AG10803 (cell line): ENCODE measurements at places on chromosomes 1 and 21.

DNA sequence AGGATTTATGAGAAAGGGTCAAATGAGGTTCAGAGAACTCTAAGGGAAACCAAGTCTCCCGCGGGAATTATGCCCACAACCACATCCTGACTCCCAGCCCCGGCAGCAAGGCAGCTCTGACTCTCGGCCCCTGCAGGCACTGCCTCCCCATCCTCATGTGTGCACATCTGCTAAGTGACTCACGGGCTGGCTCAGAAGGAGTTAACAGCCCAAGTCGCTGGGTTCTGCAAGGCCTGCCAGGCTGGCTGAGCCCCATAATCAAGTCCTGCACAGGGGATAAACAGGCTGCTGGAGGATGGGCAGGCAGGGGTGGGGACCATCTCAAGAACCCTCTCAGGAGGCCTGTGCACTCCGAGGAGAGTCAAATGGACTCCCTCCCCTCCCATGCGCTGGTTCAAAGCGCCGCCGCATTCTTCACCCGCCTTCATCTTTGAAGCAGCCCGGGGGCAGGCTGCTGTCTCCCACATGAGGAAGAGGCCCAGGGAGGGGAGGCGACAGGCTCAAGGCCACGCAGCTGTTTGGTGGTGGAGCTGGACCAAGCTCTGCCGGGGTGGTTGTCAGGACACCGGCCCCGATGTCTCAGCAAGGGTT lies 344.3 kb downstream of the MATN1 start:
- DNase-seq: peak; percentile 95

- peak; percentile 71 for DNase-seq
Measured at GRCh38 chr1:70143048-70143659, 62.2 kb downstream of the LRRC40 start.

- DNase-seq: no peak
Measured at GRCh38 chr1:172882791-172883386, 167.9 kb downstream of the TNFSF18 start.

GRCh38 chr1:119701659-119702058 lies 10.1 kb upstream of the PHGDH start:
- no peak for DNase-seq

- no peak for DNase-seq
Measured at GRCh38 chr21:20998456-20998789, 214 bp downstream of the NCAM2 start.

DNA sequence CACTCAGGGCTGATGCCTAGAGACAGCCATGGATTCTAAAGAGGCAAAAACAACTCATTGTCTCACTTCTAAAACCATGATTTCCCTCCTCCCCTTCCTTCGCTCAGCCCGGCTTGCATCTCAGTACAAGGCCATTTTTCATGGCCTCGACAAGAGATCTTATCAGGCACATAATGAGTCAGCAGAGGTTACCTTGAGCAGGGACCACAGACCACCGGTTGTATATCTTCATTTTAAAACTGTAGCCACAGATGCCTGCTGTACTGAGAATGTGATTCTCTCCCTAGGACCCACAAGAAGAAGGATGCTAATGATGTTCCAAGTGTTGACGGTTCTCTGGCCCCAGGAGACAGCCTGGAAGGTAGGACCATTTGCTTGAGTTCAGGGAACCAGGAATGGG lies 331.9 kb downstream of the AJAP1 start:
- no peak for DNase-seq

- DNase-seq: no peak
Measured at GRCh38 chr21:42404539-42404938, 837 bp downstream of the UBASH3A start.

DNA sequence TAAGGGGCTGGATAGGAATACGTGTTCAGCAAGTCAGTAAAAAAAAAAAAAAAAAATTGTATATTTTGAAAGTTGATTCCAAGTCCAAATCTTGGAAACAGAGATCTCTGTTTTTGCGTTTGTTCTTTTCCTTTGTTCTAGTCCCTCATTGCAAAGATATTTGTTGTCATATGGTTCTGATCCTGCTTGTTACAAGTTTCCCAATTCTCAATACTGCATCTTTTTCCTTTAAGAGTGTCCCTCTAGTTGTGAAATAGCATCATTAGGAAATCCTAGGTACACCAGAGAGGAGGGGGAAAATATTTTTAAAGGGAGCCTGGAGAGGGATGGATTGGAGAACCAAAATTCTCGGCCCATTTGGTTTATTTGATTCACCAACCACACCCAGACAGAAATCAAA lies 152.2 kb upstream of the C1orf105 start:
- DNase-seq: peak; percentile 77

GRCh38 chr1:157090771-157091170 lies 8.8 kb downstream of the ETV3L start:
- no peak for DNase-seq

DNA sequence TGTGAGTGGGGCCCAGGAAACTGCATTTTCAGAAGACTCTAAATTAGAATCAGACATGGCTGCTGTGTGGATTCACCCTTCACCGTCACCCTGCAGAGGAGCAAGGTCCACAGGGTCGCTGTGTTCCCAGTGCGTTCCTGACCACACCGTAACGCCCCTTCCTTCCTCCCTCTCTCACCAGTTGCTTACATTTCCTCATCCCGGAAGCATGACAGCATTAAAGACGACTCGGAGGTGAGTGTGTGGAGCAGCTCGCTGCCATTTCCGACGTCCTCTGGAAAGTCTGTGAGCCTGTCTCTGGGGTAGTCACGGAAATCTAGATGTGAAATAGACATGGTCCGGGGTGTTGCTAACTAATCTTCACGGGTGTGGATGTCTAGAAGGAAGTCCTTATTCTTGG lies 45.9 kb downstream of the FAAP20 start:
- no peak for DNase-seq

DNA sequence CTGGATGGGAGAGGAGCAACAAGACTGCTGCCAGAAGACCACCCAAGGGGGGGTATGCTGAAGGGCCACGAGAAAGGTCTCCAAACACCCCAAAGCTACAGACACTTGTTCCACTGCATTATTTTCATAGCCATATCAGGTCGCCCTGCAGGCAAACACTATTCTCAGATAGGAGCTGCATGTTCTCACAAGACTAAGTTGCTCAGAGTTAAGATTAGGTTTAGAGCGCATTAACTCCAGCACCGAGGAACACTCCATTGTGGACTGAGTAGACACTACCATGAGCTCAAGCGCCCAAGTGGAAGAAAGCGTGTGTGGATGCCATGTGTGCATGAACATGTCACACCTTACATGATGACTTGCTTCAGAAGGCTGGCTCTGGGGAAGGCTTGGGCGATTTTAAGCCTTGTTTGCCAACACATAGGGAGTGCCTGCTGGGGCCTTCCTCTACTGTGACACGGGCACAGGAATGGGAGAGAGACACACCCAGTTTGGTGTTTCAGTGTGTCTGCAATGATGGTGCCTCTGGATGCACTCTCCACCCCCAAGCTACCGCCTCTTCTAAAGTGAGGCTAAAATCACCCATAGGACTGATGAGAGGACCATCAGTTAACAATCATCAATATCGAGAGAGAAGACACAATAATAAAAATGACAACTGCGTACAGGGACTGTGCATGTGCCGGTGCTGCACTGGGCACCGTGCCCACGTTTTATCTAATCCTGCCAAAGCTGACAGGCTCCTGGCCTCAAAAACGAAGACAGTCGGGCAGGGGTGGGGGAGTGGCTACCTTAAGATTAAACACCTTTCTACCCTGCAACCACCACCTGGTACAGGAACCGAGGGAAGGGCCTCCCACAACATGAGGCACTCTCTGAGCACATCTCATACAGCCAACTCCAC lies 34.9 kb downstream of the SSBP3 start:
- no peak for DNase-seq

GRCh38 chr1:39538531-39539251 lies 37.9 kb downstream of the PABPC4 start:
- DNase-seq: no peak

GRCh38 chr1:3677484-3677883 lies 25.2 kb downstream of the TP73 start:
- DNase-seq: no peak

GRCh38 chr1:225477296-225477911 lies 49.6 kb upstream of the LBR start:
- DNase-seq: no peak

DNA sequence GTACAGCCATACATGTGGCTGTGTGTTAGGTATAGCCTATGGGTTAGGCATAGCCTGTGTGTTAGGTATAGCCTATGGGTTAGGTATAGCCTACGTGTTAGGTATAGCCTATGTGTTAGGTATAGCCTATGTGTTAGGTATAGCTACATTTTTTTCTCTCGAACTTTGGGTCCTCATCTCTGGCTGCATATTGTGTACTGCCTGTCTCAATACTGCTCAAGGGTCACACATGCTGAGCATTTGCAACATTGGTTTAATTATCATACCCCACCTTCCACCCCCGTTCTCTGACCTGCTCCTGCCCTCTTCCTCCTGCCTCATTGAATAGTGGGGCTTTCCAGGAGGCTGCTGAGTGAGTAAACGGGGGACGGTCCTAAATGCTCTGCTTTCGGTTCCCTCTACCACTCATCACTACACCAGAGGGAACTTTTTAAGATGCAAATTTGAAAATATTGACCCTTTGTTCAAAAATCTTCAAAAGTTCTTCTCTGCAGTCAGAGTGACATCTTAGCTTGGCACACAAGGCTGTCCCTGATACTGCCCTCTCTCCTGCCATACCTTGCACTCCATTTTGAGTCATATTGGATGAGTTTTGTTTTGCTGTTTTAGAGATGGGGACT lies 17.8 kb downstream of the OR2B11 start:
- DNase-seq: no peak

DNA sequence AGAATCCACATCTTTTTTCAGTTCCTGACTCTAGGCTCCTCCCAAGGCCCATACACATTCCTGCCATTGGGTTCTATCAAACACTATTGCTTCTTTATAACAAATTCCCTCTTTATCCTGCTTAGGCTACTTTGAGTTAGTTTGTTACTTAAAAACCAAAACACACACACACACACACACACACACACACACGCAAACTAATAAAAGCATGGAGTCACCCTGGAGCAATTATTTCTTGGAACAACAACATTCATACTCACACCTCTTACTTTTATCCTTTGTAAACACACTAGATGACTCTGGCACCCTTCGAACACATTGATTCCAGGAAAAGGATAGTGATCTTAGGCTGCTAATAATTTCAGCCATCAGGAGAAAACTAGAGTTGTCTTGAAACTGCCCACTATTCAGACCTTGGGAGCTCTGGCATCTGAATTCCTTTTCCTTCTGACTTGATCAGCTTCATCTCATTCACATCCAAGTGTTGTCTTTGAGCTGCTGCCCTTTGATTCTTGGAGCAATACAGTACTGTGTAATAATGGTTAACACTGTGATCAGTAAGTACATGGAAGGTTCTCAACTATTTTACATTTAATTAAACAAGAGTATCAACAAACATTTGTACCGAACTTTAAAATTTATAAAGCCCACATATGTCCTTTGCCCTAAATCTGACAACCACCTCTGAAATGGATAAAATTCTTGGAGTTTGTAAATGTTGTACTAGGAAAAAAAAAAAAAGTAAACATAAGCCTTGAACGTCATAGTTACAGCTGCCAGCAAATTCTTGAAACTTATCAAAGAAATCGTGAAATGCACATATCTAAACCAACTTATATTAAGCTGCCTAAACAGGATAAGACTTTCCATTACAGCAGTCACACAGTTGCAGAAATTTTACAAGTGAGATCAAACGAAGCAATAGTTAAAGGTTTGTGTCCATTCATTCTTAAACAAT lies 2.8 kb upstream of the SEC22B start:
- DNase-seq: peak; percentile 71

DNA sequence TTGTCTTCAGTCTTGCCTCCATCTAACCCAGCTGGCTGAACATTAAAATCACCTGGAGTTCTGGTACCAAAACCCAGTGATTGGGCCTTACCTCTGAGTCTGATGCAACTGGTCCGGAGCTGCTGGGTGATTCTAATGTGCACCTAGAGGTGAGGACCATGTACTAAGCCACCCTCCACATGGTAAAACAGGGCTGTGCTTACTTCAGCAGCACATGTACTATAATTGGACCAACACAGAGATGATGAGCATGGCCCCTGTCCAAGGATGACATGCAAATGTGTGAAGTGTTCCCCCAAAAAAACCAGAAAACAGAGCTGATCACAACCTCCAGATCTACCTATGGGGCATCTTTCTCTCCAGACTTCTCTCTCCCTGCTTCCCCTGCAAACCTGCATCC lies 37.0 kb downstream of the ELK4 start:
- DNase-seq: no peak

DNA sequence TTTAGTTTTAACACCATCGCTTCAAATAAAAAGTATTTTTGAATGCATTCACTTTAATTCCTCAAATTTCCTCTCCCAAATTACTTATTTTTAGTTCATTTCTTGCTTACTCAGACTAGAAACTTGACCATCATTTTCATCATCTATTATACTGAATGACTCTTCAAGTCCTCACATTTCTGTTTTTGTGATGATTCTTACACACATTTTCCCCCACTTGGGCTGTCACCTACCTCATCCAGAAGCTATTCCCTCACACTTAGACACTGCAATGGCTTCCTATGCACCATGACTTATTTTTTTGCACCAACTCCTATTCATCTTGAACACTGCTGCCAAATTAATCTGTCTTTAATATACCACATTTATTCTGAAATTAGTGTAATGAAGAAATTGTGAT lies 239.6 kb upstream of the DUSP10 start:
- peak; percentile 38 for DNase-seq

DNA sequence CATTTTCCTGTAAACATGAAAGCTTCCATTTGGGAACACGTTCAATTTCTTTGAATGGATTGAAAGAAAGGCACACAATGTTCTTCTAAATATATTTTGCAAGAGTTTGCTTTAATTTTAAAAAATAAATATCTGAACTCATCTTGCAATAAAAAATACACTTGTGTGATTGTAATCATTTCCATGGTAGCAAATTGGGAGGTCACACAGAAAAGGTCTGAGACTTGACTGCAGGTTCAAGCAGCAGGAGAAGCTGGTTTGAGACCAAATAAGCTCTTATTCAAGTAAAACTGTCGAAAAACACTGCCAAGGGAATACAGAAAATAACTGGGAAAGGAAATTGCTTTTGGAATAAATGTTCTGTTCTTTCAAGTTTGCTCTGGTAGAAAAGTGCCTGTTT lies 498.9 kb downstream of the ADGRL2 start:
- DNase-seq: no peak

GRCh38 chr1:9764550-9764949 lies 59.2 kb downstream of the CLSTN1 start:
- DNase-seq: no peak

DNA sequence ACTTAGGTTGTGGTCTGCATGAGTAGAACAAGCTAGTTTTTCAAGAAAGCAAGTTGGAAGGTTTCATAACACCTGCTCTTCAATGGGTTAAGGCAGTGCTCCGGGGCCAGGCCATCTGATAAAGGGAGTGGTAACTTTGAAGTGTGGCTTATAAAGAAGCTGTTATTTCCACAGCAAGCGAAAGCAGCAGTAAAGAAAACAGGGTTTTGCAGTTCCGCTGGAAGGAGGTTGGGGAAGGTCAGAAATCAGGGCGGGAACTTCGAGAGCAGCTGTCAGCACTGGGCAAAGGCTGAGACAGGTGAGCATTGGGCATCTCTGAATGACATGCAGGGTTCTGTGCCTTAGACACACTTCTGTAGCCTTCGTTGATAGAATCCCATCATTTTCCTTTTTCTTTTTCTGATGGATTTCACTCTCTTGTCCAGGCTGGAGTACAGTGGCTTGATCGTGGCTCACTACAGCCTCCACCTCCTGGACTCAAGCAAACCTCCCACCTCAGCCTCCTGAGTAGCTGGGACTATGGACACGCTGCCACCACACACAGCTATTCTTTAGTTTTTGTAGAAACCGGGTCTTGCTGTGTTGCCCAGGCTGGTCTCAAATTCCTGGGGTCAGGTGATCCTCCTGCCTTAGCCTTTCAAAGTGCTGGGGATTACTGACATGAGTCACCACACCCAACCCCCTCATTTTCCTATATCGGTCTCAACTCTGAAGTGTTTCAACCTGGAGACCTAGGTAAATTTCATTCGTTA lies 20.5 kb downstream of the TMEM51 start:
- no peak for DNase-seq
